ENCODE measurements at places on chromosomes 7 and 10.
A peak's percentile ranks its signal among the peaks of the same experiment; 100 is the strongest.

GRCh38 chr10:48976196-48976595, 36.6 kb upstream of the LRRC18 start:
- no peak for DNase-seq

GRCh38 chr10:10796774-10797415, 220.8 kb upstream of the CELF2 start:
- no peak for DNase-seq

GRCh38 chr10:60224066-60224705, 165.5 kb downstream of the ANK3 start:
- DNase-seq = no peak

DNA sequence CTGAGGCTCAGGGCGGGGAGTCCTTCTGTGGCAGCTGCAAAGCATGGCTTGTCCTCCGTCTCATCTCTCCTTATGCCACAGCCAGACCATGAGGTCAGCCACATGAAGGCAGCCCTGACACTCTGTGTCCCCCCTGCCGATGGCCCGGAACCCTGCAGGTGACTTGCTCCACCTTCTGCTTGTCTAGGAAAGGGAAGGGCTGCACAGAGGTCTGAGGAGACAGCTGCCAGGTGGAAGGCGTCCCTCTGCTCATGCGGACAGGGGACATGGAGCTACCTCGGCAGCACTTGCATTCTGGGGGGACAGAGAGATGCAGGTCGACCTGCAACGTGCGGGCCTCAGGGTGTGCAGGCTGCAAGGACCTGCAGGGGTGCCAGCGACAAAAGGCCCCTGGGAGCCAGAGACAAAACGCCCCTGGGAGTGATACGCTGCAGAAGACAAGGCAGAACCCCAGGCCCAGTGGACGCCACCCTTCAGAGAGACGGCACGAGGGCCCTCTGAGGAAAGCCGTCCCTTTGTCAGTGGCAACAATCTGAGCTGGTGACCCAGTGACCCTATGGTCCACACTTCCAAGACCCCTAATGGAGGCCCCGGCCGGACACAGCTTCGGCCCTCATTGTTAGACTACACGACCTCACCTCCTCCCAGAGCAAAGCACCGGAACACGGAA, 205.2 kb upstream of the PPP2R2D start:
- DNase-seq = no peak

DNA sequence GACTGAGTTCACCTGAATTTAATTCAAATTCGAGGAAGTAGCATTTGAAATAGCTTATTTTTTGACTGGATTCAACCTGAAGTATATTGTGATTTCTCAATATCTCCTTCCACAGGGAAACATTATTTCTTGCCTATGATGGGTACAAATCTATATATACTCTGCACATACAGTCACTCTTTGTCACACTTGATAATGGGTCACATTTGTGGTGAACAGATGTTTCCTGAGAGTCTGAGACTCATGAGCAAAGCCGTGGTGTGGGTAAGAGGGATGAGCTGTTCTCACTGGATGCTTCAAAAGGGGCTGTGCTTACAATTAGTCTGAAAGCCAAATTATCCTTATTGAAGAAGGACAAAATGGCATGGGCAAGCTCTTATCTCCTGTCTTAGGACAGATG, 18.0 kb upstream of the TBXAS1 start:
- DNase-seq = no peak

- DNase-seq = no peak
These were observed 10.1 kb downstream of the PAPOLB start for GRCh38 chr7:4851459-4852422.

GRCh38 chr10:73956476-73957359, 41.2 kb upstream of the VCL start:
- DNase-seq = peak; percentile 49

DNA sequence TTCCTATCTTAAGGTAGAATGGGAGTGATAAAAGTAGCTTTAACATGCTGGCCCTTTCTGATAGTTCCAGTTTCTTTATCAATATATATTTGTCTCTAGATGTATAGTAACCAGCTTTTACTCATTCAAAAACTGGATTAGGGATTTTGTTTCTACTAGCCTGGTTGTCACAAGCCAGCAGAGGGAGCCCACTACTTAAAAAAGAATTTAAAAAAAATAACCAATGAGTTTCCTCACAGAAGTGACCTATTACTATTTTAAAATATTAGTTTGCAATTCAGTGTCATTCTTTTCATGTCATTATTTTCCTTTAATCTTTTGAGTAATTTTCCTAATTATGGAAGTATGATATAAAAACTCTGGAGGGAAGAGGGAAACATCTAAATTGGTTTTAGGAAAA, 142.1 kb downstream of the PHTF2 start:
- DNase-seq = no peak

DNA sequence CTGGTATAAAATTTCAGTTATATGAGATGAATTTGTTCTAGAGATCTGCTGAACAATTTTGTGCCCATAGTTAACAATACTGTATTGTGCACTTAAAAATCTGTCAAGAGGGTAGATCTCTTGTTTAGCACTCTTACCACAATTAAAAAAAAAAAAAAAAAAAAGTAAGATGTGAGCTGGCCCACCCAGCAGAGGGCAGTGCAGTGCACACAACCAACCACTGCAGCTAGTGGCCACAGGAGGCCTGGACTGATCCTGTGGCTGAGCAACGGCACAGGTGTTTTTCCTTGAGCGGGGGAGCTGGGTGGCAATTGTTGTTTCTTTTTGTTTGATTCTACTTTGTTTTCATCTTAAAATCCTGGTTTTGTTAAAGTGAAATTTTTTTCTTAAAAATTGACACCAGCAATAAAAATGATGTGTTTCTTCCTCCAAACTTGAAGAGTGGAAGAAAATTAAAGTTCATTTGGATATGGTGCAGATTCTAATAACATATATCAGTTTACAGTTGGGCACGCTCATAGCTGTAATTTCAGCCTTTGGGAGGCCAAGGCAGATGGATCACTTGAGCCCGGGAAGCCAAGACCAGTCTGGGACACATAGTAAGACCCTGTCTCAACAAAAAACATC, 171.1 kb upstream of the TBX20 start:
- DNase-seq = no peak

- no peak for DNase-seq
These were observed 752 bp downstream of the THSD7A start for GRCh38 chr7:11831156-11831735.

- DNase-seq = no peak
These were observed 292.9 kb downstream of the PTEN start for GRCh38 chr10:88156341-88156740.

DNA sequence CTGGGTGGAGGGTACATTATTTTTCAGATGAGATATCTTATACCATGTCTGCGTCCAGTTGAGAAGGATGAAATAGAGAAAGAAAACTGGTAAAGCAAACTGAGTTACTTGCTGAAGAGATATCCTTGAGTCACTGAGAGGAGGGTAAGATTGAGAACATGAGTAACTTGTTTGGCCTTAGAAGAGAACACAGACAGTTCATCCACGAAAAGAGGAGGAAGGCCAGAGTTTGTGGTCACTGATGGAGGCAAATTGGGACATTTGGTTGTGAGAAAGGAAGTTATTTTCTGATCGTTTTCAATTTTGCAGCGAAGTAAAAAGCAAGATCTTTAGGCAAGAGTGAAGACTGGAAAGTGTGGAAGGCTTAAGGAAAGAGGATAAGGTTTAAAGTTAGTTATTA, 15.6 kb downstream of the MBL2 start:
- DNase-seq = no peak

All from T-helper 2 cell treated with Interferon-gamma antibody and Interleukin-4, amounts not matched to agents 5 μg/mL and 100 μg/mL, for 36 hours (primary cell).